ENCODE measurements at places on chromosomes 7 and 10.

DNA sequence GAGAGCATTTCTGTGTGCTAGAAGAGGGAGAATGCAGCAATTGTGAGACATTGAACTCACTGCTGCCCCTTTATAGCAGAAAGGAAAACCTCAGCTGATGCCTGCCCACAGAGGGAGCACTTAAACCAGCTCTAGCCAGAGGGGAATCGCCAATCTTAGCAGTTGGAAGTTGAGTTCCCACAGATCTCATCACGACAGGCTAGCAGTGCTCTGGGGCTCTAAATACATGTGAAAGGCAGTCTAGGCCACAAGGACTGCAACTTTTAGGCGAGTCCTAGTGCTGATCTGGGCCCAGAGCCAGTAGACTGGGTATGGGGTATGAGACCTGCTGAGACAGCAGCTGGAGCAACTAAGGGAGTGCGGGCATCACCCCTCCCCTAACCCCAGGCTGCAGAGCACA, 25.2 kb upstream of the PRR15 start:
- DNase-seq: no peak

DNA sequence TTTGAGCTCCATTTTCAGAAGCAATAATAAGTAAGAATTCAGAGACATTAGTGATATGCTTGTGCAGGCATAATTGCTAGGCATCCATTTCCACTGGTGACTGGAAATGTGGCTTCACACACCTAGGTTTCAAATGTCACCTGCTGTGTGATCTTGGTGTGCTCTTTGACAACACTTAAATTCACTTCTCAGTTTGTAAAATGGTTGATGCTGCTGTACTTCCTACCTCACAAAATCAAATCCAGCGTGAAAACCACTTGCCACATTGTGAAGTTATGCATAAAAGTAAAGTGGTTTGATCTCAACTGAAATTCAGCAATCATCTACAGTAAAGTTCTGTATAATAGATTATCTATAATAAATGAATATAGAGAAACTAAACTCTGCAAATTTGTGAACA, 82.4 kb downstream of the APBB1IP start:
- no peak for DNase-seq

GRCh38 chr10:128811511-128811910, 655.5 kb upstream of the MGMT start:
- no peak for DNase-seq

- no peak for DNase-seq
These were observed 279.1 kb upstream of the PITRM1 start for GRCh38 chr10:3451516-3452172.

- no peak for DNase-seq
These were observed 171.8 kb downstream of the SEMA3D start for GRCh38 chr7:85014936-85015660.

GRCh38 chr7:55515569-55516279, 56.6 kb downstream of the VOPP1 start:
- no peak for DNase-seq

GRCh38 chr10:44682507-44682906, 228.6 kb upstream of the TMEM72 start:
- DNase-seq: no peak

DNA sequence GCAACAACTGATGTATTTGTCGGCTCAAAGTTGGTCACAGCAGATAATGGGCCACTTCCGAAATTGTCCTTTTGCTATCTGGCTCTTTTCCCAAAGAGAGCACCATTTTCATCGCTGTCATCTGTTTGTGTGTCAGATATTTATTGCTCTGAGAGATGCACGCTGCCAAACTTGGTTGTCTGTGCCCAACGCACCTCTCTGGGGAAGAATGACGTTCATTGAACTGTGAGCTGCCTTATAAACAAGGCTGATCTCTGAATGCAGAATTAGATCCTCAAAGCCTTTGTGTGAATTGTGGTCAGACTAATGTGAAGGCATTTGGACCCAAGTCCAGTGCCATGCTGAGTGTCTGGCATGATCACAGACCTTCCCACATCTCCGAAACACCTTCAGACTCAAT, 174.7 kb upstream of the LYZL1 start:
- no peak for DNase-seq

GRCh38 chr7:45387837-45388236, 186.3 kb upstream of the ADCY1 start:
- DNase-seq: no peak
